Endothelial cell of umbilical vein (primary cell): ENCODE measurements at places on chromosomes 11 and 22.
A peak's percentile ranks its signal among the peaks of the same experiment; 100 is the strongest.

DNA sequence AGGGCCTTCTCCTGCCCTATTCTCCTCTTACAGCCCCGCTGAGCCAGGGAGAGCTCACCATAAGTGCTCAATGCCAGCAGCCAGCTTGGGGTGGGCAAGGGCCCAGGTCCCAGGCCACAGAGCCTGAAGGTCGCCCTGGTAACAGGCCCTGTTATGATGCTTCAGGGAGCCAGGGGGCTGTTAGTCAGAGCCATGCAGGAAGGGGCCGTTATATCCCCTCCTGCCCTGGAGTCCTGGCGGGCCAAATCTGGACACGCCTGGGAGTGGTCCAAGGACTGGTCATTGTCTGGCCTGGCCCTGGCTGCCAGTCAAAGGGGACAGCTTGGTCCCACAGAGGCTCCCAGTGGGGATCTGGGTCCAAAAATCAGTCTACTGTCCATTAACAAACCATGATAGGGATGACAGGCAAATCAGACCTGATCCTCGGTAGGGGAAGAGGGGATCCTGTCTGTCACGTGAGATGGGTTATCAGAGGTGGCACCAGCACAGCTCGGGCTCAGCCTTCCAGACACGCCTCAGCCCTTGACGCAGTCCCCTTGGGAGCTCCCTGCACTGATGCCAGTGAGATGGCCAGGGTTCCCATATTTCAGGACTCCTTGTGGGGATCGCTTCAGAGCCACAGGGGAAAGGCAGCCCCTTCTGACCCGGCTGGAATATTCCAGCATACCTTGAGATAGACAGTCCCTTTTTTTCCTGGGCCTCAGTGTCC, 55.9 kb downstream of the LRRC32 start:
- peak; percentile 72 for DNase-seq

DNA sequence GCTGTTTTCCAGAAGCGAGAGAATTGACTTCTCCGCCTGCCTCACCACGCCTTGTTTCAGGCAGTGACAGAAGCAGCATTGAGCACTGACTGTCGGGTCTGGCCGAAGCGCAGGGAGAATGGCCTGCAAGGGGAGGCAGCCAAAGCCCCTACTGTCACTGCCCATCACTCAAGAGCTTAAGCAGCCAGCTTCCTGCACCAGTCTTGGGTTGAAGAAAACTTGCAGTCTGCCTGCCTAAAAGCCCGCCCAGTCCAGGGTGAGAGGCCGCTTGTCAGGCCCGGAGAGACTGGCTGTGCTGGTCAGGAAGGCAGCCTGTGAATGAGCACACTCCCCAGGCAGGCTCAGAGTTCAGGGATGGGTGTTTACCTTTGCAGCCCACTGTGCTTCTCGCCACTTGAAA, 108.3 kb downstream of the PKNOX2 start:
- DNase-seq = no peak

DNA sequence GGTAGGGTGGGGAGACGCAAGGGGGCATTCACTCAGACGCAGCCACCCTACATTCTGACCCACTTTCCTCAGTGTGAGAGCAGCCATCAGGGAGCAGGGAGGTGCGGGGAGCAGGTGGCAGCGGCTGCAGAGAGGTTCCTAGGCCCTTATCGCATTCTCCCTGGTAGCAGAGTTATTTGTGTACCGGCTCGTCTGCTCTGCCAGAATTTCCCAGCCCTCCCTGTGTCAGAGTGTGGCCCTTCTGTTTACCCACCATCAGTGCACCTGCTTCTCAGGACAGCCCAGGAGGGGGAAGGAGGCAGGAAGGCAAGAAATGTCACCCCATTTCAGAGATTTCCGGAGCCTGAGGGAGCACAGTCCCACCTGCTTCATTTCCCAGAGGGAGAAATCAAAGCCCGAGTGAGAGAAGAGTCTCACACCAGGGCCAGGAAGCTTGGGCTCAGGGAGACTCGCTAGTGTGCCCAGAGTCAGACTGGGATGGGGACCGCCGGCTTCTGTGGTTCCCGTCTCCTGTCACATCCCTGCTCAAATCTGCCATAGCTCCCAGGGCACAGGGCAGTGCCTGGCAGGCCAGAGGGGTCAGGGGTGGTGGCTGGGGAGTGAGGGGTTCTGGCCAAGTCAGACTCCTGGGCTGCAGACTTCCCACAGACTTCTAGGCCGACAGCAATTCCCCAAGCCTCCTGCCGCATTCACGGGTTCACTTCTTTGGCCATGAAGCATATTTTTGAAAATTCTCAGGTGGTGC, 49.7 kb downstream of the ARRB1 start:
- peak; percentile 46 for DNase-seq

DNA sequence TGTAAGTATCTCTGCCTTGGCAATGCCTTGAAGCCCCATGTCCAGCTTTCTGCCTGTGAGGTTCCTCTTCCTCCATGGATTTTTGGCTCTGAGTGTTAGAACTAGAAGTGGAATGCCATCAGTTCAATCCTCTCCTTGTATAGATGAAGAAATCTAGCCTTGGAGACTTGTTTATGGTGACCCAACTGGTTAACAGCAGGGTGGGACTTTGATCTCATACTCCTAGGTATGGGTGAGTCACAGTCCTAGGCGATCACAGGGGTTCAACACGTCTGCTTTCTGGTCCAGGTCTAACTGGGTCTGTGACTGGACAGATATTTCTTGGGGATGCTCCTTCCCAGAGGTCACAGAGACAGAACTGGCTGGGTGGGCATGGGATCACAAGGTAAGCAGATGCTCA, 9.2 kb upstream of the MTFP1 start:
- no peak for DNase-seq

DNA sequence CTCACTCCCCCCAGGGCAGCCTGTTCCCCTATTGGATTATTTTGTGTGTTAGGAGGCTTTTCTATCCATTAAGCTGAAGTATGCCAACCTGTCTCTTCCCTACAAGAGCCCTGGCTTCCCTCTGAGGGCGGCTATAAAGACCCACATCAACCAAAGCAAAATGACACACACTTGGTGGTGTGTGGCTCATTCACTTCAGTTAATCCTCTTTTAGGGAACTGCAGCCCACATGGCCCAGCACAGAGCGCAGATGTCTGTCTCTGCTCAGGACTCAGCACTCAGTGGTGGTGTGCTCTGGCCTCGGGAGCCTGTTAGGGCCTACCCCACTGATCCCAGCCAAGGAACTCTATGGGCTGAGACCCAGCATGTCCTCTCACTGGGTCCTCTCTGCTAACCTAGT, 32.2 kb upstream of the LRRC10B start:
- no peak for DNase-seq

GRCh38 chr11:80593648-80594374, 1153.0 kb upstream of the TENM4 start:
- DNase-seq = peak; percentile 97

DNA sequence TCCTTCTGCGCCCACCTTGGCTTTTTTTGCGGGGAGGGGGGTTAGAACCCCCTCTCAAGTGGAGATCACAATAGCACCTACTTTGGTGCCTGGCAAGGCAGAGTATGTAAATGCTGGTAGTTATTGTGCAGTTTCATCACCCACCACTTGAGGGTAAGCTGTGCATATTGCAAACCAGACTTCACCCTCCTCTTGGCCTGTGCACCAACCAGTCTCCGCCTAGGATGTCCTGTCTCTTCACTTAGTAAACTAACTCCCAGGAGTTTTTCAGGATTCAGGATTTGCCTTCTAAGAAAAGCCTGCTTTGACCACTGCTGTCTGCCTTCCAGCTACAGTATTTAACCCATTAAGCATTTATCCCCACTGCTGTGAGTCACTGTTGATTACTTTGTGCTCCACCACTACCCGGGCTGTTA, 2.0 kb upstream of the UBXN1 start:
- peak; percentile 79 for DNase-seq

DNA sequence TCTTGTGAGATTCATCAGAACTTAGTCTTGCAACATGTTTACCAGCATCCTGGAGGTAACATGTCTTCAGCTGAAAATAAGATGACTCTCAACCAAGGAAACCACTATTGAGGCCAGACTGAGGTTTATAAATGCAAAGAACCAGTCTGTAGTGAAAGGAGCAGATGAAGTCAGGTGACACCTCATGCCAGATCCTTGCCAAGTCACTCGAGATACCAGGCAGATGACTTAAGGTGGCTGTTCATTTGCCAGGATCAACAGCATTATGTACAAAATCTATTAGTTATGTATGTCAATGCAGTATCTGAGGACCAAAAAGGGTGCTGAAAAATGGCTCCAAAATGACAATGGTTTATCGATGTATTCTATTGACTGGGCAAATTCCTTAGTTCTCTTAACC, 100.0 kb upstream of the SOX6 start:
- no peak for DNase-seq

GRCh38 chr11:120239713-120240640, at the start of gene POU2F3:
Gene POU2F3 (plus strand): TSS chr11:120240140. CDS start chr11:120240344, 204 bp downstream.
- no peak for DNase-seq

- DNase-seq = no peak
These were observed 620 bp upstream of the ANO5 start for GRCh38 chr11:22192289-22192641.

DNA sequence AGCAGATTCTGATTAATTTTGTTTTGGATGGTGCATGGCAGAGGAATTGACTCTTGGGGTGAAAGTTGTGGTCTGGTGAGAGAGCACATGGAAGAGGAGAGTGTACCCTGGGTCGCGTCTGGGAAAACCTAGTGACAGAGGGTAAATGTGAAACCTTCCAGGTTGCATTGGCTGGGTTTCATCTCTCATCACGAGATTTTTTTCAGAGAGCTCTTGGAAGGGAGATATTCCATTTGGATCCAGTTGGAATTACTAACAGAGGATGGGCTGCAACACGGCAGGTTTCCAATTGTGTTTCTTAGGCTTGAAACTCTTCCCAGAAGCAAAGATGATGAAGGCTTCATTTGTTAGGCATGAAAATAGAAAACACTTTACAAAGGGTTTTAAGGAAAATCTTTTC, 109.7 kb upstream of the MTMR2 start:
- no peak for DNase-seq

GRCh38 chr22:41668971-41669911, 19.4 kb downstream of the SNU13 start:
- DNase-seq = peak; percentile 37

DNA sequence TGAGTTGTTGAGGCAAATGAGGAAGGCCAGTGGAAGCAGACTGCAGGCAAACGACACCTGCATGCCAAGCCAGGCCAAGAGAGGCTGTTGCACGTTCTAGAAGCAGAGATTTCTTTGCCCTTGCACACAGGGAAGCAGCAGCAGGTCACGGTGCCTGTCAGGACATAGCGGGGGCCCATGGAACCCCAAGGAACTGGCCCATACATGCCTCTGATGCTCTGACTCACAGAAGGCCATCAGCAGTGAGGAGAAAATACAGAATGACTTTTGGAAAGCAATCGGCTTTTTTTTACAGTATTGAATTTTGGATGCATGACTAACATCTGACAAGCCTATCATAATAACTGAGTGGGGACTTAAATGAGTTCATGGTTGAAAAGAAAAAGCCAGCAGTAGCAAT, 123.9 kb downstream of the MPPED1 start:
- no peak for DNase-seq

DNA sequence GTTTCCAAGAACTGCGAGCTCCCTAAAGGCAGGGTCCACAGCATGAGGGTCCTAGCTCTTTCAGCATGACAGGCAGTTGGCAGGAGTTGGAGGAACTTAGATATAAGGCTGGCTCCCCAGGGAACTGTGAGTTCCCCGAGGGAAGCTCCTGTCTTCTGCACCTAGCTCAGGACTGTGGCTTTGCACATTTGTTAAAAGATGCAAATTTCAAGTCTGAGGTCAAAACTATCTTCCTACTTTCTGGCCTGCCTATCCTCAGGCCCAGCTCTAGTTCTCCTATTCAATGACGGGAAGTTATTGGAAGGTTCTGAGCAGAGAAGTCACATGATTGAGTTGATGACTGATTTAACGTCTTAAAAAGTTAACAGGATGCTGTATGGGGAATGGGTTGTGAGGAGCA, 11.7 kb upstream of the UCP3 start:
- no peak for DNase-seq

GRCh38 chr22:47092896-47093311, 330.5 kb downstream of the TBC1D22A start:
- DNase-seq = no peak

DNA sequence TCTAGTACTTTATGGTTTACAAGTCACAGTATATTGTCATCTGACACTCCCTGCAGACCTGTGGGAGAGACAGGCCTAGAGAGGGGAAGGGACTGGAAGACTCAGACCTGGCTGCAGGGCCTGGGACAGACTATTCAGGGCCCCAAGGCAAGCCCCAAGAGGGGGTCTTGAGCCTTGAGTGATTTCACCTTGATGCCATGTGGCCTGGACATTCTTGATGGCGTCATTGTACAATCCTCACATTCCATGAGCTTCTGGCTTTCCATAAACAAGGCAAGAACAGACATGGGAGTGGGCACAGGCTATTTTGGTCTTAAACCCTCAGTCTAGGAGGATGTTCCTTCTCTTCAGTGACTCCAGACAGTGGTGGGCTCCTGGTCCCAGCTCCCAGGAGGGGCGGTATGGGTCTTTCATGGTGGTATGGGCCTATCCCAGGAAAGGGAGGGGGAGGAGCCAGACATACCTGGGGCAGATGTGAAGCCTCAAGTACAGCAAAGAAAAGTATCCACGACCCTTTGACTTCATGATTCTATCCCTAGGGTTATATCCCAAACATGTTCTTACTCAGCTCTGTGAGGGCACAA, 1.8 kb upstream of the TBC1D10A start:
- no peak for DNase-seq

GRCh38 chr22:45534339-45535192, 31.9 kb downstream of the FBLN1 start:
- DNase-seq = no peak

DNA sequence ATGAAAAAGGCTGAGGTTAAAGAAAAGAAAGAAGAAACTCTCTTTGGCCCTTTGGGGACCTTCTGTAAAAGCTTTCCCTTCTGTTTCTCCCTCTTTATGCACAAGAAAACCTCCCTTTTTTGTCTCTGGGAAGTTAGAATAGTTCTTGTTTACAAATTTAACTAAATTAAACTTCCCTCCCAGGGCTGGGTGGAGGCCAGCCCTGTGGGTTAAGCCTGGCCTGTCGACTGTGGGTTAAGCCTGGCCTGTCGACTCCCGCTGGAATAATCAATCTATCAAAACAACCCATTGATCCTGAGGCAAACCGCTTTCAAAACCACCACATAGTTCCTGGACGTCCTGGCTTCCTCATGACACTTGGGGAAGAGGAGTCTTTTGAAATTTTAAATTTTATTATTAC, 1.2 kb upstream of the DRG1 start:
- no peak for DNase-seq

- no peak for DNase-seq
These were observed 461 bp downstream of the TBC1D10A start for GRCh38 chr22:30326255-30326705.

DNA sequence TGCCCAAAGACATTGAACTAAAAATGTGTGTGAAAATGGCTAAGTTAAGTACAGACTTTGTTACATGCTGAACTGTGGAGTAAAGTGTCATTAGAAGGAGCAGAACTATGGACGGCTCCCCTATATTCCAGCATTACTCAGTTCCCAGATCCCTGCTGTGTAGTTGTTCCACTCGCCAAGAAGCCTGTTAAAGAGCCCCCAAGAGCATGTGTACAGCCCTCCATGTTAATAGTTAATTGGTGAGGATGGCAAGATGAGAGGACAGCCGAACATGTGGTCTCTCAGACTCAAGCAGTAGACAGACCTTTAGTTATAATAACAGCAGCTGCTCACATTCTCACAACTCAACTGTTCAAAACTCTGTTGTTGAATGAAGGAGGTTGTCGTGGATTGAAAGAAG, 127.4 kb downstream of the ELP4 start:
- no peak for DNase-seq
